Activated CD4-positive, alpha-beta T cell treated with anti-CD3 and anti-CD28 coated beads, Interleukin-2, amount 10 ng/mL, durations not matched to agents 24 days and 14 days (primary cell): ENCODE measurements at places on chromosomes 12 and 14. TPM values are rescaled to one million over a fixed set of nuclear protein-coding genes. Genes with fewer than 3 reads are reported as not detected.

The GAPDH gene
- total RNA-seq: 4,585 and 4,599 TPM in 2 replicates

The CDCA3 gene
- 32.6 and 33.7 TPM in 2 replicates for total RNA-seq

- DNase-seq: no peak
Measured at GRCh38 chr14:100747021-100747586, 20.4 kb downstream of the DLK1 start.

DNA sequence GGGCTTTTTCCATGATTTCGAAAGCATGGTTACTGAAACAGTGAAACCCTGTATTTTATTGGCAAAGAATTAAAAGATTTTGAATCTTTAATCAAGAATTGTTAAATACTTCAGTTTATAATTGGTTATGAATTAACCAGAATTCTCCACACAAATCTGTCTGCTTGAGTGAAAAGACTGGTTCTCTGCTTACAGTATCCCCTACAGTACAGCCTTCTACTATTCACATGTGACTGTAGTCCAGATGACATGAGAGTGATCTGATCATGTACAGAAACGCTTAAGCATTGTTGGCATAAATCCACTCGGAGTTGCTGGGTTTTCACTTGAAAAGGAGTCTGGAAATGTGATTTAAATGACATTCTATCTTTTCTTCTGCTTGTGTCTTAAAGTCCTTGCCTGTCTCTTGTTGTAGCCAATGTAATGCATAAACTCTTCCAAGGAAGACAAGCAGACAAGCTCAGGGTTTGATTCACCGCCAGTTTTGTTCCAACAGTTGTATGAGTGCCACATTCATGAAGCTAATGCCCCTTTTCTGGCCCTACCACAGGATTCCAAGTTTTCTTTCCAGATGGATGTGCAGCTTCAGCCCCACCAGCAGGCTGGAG is 222.0 kb upstream of the LRIG3 start:
- no peak for DNase-seq

- no peak for DNase-seq
Measured at GRCh38 chr14:85131226-85131922, 398.6 kb upstream of the FLRT2 start.

DNA sequence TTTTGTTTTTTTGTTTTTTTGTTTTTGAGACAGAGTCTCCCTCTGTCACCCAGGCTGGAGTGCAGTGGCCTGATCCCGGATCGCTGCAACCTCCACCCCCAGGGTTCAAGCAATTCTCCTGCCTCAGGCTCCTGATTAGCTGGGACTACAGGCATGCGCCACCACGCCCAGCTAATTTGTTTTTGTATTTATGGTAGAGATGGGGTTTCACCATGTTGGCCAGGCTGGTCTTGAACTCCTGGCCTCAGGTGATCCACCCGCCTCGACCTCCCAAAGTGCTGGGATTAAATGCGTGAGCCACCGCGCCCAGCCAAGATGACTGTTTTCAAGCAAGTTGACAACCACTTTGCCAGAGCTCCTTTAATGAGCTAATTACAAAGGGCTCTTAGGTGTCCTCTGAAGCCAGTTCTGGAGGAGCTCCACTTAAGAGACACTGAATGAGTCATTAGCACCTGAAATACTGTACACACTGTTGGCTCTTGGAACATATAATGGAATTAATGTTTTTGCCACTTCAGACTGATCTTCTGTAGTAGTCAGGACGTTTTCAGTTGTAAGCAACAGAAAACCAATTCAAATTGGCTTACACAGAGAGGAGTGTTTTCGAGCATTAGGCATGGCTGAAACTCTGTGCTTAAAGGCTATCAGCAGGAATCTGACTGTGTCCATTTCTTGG is 55.4 kb upstream of the MED13L start:
- no peak for DNase-seq
